ENCODE measurements at places on chromosomes 11 and 22. TPM values are rescaled to one million over a fixed set of nuclear protein-coding genes. Genes with fewer than 3 reads are reported as not detected.

SEPTIN3 gene
- 2.8 TPM for total RNA-seq

TMEM132A gene
- 3.3 TPM for total RNA-seq

UPB1 gene
- 0.31 TPM for total RNA-seq

CD248 gene
- not detected for total RNA-seq
